ENCODE measurements at places on chromosomes 2 and 18.

- DNase-seq = no peak
Observed at GRCh38 chr2:145305889-145306288, 786.0 kb upstream of the ZEB2 start.

GRCh38 chr2:104876606-104877570 lies 23.0 kb downstream of the POU3F3 start:
- DNase-seq = peak; percentile 73

GRCh38 chr2:142892715-142893114 lies 15.3 kb downstream of the KYNU start:
- DNase-seq = no peak

GRCh38 chr18:12318334-12318697 lies 10.3 kb downstream of the TUBB6 start:
- no peak for DNase-seq

DNA sequence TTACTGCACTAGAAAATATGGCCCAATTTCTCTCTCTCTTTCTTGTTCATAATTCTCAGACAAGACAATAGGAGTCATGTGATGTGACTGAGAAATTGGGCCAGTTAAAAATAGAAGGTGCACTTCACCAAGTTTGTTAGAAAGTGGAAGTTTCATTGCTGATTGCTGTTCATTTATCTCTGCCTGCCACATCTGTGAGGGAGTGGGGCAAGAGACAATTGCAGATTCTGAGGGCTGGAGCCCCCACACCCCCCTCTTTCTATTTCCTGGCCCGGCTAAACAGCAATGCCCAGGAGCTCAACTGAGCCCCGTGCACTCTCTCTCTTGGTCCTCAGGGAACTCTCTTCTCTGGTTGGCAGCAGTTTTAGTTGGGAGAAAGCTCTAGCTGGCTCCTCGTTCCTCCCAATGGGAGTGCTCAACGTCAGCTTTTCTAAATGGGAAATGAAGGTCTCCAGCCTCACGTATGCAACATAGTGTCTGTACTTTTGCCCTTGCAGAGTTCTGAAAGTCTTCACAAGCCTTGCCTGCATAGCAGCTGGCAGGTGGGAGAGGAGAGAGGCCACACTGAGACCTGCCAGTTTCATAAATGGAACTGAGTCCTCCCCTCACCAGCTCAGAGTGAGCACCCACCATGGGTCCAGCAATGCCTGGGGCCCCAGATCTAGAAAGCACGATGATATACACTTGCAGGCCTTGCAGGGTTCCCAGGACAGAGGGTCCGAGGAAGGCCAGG lies 115.7 kb downstream of the MYCN start:
- no peak for DNase-seq

- no peak for DNase-seq
Observed at GRCh38 chr2:232523402-232523681, 2.6 kb upstream of the CHRND start.

DNA sequence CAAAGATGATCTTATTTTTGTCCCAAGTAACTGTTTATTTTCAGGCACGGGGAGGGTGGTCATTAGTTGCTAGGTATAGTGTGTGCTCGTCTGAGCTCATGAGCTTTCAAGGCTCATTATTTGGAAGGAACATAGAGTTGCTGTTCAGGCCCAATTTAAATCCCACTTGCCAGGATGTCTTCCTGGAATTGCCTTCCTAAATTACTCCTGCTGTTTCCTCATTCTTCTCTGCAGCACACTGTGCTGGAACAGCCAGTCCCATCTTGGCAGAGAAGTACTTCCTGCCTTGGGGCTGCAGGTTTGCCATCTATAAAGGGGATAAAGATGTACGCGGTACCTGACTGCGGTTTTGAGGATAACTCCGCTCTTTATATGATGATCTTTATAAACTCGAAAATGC lies 37.3 kb downstream of the GREB1 start:
- DNase-seq = no peak

GRCh38 chr2:120358734-120359465 lies 13.0 kb downstream of the INHBB start:
- no peak for DNase-seq

GRCh38 chr2:170177950-170178781 lies at the start of gene MYO3B:
MYO3B (plus strand) TSS chr2:170178147; CDS start chr2:170178288, 141 bp downstream.
- DNase-seq = no peak

DNA sequence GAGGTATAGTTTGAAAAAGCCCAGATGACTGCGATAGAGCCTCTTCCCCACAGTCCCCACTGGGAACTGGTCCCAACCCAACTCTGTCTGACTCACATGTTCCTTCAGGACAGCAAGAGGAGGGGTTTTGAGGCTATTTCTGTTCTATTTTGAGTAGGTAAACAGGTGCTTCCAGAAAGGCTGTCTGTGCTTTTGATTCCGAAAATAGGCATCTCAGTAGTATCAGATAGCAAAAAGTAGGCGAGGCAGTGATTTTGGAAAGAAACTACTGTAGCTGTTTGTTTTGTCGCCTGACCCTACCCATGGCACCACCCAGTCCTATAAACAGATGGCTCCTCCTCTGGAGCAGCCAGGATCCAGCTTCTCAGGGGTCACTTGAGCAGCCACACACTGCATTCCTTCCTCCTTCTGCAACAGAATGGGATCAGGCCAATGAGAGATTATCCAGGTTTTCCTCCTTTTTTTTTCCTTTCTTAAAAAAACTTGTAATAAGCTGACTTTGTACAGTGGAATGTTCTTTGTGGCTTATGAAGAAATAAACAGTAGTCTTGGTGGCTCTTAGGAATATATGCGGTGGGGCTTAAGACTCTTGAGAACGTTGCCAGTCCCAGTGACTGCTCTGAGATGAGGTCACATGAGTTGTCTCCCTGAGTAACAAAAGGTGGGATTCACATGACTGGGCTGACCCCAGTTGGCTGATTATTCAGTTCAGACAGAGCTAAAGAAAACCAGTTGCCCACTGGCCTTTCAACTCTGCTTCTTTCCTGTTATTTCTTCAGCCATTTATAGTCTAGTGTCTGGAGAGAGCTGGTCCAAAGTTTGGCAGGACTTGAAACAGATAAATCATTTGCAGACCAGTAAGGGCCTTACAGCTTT lies 98.6 kb downstream of the KCNS3 start:
- no peak for DNase-seq

DNA sequence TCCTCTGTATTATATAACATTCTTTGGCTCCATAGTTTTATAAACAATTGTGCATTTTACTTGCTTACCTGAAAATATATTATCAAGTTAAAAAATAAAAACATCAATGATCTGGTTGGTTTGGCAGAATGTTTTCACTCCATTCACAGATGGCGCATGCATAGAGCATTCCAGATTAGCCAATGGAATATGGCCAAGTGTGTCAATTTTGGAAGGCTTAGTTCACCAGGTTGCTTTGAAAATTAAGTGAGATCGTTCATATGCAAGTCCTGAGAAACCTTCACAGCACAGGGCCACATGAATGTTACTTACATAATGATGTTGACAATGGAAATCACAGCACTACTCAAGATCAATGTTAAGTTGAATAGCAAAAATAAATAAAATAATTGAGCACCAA lies 335.7 kb downstream of the GRB14 start:
- DNase-seq = no peak

DNA sequence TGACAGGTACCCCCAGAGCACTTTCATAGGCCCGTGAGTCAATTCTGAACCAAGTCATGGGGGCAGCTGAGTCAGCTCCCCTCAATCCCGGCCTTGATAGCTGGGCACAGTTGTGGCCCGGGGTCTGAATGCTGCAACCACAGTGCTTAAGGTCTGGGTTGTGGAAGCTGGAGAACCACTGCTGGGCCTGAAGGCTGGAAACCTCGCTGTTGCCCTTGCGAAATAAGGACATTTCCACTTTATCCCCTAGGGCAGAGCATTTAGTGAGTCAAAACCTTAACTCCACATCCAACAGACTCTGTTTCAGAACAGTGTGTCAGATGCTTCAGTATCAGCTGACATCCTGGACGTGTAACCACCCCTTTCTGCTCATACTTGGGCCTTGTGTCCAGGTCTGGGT lies 58.6 kb downstream of the SP110 start:
- no peak for DNase-seq

- DNase-seq = no peak
Observed at GRCh38 chr2:145064511-145064910, 544.6 kb upstream of the ZEB2 start.

Measured in NCI-H1092 treated with DMSO at 0.1 percent for 48 hours (cell line).